ENCODE measurements at places on chromosomes 6 and 20.

- no peak for DNase-seq
Measured at GRCh38 chr20:61705386-61706258, 360.1 kb downstream of the TAF4 start.

DNA sequence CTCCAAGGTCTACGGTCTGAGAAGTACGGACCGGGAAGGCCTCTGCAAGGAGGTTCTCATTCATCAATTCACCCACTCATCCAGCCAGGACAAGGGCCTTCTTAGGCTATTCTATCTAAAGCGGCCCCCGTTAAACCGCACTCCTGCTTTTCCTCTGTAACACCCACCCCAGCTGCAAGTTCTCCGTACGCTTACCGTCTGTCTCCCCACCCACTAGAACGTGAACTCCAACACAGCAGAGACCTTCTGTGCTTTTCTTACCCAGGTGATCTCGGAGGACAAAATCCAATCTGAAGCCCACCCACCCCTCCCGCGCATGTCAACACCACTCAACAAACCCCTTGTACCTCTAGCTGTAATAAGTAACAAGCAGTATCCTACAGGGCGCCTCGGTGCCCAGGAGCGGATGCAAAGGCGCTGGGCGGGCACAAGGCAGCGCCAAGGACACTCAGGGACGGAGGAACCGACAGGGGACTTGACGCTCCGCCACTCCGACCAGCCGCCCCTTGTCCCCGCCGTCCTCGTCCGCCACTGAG, 351 bp downstream of the AURKA start:
- no peak for DNase-seq

DNA sequence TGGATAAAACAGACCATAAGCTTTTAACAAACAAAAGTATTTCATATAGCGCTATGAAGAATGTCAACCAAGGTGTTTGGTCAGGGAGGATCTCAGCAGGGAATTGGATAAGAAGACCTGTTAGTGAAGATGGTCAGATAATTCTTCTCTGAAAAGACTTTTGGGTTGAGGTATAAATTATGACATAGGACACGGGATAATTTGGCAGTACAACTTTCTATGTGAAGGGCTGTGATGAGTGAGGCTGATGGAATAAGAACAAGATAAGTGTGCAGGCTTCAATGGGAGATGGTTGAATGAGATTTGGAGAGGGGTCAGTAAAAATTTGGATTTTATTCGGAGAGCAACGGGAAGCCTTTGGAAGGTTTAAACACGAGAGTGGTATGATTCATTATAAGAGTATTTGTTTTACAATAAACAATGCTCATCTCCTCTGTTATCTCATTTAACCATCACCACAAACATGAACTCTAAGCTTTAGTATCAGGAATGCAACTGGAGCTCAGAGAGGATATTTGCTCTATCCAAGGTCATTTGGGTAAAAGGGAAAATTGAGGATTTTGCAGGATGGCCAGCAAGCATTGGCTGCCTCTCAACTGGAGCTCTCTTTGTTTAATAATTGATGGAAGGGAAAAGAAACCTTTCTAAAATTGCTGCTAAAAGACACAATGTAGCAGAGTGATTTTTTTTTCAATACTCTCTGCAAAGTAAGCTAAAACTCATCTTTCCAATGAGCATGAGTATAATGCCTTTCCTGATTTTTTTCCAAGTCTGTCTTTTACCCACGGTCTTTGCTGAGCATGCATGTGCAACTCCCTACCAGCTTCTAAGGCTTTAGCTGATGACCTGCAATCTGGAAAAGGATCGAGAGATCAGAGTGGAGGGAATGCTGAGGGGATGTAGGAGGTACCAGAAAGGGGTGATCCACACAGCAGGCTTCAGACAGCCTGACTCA, 534.0 kb downstream of the CBLN4 start:
- DNase-seq: no peak

DNA sequence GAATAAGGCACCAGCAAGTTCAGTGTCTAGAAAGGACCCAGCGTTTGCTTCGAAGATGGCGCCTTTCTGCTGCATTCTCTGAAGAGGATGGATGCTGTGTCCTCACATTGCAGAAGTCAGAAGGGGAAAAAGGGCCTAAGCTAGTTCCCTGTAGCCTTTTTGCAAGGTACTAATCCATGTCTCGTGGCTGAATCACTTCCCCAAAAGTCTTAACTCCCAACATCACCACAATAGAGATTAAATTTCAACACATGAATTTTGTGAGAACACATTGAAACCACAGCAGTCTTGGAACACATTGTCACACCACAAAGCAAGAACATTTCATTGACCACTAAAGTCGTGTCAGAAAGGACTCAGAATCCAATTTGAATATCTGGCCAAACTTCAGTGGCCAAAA, 42.1 kb downstream of the KLHL31 start:
- no peak for DNase-seq

GRCh38 chr6:782141-782540, 89.2 kb upstream of the EXOC2 start:
- DNase-seq: no peak

DNA sequence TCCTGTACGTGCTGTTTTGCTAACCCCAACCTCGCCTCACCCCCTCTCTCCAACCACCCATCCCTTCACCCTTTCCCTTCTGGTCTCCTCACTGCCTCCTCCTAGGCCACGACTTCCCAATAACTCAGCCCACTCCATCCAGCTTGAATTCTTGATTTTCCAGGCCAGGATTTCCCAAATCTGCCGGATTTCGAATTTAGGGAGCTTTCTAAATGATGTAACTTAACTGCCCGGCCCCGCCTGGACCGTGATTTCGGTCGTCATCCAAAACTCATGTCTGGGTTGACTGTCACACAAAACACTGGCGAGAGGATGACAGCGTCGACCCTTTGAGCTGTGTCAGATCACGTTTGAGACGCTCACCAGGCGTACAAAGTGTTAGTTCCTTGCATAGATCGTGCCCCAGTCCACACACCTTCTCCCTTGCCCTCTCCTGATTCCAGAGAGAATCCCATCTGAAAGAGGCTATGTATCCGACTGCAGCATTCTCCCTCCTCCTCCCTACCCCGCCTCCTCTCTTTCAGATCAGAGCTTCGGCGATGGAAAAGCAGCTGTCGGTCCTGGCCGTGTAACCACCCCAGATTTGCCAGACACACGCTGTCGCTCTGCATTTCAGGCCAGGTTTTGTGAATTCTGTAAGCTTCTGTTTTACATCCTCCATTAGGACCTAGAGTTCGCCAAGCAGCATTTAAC, 168.2 kb downstream of the GPX5 start:
- DNase-seq: no peak

- no peak for DNase-seq
Measured at GRCh38 chr6:168061269-168062210, 17.5 kb downstream of the FRMD1 start.

GRCh38 chr20:63351811-63352591, 9.1 kb downstream of the CHRNA4 start:
- no peak for DNase-seq

- no peak for DNase-seq
Measured at GRCh38 chr20:33992145-33992922, 1.4 kb upstream of the RALY start.

GRCh38 chr6:123967905-123968304, 164.2 kb downstream of the NKAIN2 start:
- no peak for DNase-seq

- no peak for DNase-seq
Measured at GRCh38 chr6:99110029-99110428, 162.3 kb upstream of the FBXL4 start.

- DNase-seq: no peak
Measured at GRCh38 chr6:131547488-131547887, 25.5 kb upstream of the ARG1 start.

DNA sequence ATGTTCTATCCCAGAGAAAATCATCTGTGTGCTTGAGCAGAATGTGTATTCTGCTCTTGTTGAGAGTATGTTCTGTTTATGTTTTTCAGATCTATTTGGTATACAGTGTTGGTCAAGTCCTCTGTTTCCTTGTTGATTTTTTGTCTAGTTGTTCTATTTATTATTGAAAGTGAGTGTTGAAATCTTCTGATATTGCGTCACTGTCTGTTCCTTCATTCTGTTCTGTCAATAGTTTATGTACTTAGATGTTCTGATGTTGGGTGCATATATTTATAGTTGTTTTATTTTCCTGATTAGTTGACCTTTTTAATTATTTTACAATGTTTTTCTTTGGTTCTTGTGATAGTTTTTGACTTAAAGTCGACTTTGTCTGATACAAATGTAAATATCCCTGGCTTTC, 458.7 kb upstream of the HSF2 start:
- no peak for DNase-seq

- no peak for DNase-seq
Measured at GRCh38 chr20:20334489-20334888, 33.4 kb upstream of the INSM1 start.

GRCh38 chr6:87668013-87668412, 34.0 kb downstream of the AKIRIN2 start:
- DNase-seq: no peak

GRCh38 chr6:70124882-70125545, 177.9 kb downstream of the COL9A1 start:
- no peak for DNase-seq

- DNase-seq: no peak
Measured at GRCh38 chr20:61599061-61599531, 347.0 kb downstream of the CDH4 start.

DNA sequence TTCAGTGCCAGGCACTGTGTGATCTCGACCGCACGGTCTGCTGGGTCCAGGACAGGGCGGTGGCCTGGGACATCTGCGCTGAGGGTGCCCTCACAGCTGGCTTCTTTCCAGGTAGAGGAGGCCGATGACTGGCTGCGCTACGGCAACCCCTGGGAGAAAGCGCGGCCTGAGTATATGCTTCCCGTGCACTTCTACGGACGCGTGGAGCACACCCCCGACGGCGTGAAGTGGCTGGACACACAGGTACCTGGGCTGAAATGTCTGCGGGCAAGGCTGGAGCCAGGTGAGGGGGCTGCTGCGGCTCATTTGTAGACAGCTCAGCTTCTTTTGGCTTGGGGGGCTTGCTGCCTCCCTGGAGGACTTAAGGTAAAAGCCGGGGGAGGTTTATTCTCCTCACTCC, 26.6 kb downstream of the PYGB start:
- DNase-seq: no peak

DNA sequence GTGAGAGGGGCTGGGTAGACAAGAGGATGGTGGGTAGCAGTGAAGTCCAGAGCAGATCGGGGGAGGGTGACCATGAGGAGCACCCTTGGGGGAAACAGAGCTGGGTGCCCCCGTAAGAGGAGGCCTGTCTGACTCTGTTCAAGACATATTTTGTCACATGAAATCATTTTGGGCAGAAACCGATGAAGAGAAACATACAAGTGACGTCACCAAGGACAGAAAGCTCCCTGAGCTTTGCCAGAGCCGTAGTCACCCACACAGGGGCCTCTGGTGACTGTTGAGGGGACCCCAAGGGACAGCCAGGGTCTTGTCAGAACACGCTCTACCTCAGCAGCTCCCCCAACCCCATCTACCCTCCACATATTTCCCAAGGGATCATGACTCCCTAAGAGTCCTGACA, 39.2 kb downstream of the GPR6 start:
- DNase-seq: no peak

DNA sequence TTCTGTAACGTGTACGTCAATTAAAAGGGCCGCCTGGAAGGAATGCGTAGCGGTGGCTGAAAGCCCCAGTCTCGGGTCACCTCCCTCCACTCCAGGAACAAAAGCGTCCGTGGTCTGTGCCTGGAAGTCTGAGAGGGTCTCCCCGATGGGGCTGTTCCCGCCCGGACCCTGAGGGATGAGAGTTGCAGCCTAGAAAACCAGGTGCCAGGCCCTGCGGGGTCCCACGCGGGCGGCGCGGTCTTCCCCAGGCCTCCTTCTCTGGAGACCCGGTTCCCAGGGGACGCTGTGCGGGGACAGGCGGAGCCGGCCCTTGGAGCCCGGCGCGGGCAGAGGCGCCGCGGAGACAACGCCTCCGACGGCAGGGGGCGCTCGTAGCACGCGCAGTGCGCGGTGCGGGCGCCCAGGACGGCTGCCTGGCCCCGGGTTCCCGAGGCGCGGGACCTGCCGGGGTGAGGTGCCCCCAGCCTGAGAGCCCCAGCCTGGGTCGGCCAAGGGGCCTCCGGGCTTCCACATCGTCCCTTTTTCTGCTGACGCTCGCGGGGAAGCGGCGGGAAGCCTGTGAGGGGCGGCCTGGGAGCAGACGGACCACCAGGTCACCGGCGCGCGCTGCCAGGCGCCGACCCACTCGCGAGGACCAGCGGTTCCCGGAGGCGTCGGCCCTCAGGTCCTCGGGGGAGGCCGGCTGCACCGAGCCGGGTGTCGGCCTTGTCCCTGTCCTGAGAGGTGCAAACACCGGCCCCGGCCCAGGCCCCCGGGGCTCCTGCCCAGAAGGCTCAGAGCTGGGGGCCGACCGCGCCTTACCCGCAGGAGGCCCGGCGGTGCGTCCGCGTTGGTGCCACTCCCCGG, 5.3 kb upstream of the FOXC1 start:
- no peak for DNase-seq

DNA sequence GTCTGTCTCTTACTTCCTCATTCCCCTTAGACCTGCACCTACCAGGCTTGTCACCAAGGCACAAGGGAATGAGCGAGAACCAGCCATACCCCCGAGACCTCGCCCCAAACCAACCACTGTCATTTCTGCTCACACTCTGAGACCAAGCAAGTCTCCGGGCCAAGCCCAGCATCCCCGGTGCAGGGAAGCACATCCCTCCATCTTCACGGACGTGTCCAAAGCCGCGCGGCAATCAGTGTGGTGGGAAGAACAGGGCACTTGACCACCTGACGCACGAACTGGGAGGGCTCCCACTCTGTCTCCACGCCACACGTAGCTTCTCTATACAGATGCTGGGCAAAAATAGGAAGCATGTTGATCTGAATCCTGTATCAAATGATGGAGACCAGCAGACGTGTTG, 28.4 kb upstream of the THBS2 start:
- DNase-seq: no peak

DNA sequence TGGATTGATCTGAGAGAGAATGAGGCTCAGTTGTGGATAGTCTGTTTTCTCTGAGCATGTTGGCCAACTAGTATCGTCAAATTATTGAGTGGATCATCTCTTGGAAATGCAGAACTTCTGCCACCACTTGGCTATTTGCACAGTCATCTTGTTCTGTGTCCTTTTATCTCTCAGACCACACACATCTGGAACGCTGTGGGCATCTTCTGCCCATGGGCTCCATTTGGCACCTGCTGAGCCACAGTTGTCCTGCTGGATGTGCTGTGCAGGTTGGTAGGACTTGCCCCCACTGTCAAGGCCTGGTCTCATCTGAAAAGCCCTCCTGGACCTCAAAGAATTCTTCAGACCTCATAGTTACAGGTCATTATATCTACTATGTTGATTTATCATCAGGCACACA, 16.7 kb upstream of the C20orf144 start:
- DNase-seq: no peak

GRCh38 chr20:46087161-46087560, 2.6 kb downstream of the NCOA5 start:
- DNase-seq: no peak

DNA sequence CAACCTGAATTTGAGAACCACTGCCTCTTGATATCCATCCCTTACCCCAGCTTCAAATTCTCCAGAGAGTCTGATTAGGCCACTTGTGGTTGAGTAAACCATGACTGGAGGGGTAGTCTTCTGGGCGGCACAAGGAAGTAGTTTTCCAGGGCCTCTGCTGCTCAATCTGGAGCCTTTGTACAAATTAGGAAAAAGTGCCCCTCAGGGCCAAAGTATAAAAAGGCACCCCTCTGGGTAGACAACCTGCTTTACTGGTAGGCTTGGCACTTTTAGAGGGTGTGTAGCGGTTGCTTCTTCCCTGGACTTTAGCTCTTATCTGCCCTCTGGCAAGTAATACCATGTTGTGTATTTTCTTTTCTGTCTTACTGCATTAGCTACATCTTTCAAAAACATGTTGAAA, 32.9 kb upstream of the RPL7L1 start:
- no peak for DNase-seq
